ENCODE measurements at places on chromosomes 11 and 22. TPM values are rescaled to one million over a fixed set of nuclear protein-coding genes. Genes with fewer than 3 reads are reported as not detected.

- no peak for DNase-seq
These were observed 718 bp downstream of the CHKA start for GRCh38 chr11:68120273-68121066.

GRCh38 chr11:36385121-36385970 is 89.3 kb downstream of the PRR5L start:
- DNase-seq: no peak

Gene C11orf52
- polyA plus RNA-seq: 10.2 TPM

Gene APOL5
- not detected for polyA plus RNA-seq
